ENCODE measurements at places on chromosomes 12 and 14.

GRCh38 chr12:111780166-111780565 lies 13.4 kb downstream of the ALDH2 start:
- no peak for DNase-seq

DNA sequence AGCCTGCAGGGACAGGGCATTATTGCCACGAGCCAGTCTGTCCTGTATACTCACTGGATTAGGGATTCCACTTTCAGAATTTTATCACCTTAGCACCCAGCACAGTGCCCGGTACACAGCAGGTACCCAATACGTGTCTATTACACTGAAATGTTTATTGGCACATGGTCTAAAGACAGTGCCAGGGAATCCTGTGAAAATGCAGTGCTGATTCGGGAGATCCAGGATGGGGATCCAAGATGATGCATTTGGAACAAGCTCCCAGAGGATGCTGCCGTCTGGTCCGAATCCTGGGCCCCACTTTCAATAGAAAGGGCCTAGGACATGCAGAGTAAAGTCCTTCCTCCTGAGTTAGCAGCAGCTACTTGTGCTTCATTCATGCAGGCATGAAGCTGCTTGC lies 230.7 kb downstream of the CACNA1C start:
- no peak for DNase-seq

DNA sequence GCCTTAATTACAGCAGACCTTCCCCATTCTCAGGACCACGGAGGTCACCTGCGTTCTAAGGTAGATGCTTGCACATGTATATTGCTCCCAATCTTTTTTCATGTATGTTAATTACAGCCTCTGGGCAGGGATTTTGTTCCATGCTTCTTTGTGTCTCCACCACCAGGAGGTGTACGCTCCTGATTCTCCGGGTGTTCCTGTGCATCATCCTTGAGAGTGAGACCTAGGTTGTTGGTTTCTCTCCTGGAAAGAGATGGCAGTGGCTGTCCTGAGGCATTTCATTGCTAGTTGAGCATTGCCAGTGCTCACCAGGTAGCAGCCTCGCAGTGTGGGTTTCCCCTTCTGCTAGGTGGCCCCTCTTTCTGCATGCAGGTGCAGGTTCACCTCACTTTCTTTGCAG lies 52.8 kb downstream of the KCNK13 start:
- no peak for DNase-seq

DNA sequence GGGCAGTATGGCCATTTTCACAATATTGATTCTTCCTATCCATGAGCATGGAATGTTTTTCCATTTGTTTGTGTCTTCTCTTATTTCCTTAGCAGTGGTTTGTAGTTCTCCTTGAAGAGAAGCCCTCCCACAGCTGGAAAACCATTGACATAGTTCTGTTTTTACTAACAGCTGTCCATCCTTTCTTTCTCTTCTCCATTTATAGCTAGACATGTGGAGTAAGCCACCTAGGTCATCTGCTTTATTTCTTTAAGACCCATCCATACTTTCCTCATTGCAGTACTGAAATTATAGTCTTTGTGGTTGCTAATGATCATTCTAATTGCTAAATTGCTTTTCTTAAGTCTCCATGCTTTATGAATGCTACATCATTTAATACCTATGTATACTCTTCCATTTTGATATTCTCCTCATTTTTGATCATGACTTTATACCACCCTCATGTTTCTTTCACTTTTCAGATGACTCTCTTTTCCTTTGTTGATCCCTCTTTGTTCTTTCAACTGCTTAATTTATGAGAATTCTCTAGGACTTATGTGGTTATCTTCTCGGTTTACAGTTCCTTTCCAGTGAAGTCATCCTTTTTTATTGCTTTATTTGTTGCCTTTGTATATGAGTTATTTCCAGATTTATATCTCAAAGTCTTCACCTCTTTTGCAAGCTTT lies 114.2 kb downstream of the PCNX1 start:
- DNase-seq: no peak

DNA sequence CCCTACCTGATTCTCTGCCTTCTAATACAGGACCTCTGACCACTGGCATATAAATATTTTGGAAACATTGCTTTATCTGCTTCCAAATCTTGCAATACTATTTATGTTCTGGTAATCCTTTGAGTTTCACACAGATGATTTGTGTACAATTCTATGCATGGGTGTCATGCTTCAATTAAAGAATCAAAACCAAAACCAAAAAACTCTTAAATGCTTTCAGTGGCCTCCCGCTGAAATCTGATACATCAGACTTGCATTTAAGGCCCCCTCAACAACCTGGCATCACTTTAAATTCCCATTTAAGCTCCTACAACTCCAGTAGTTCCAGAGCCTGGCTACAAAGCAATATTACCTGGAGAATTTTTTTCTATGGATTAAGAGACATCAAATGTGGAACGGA lies 221.7 kb upstream of the NAV3 start:
- no peak for DNase-seq

DNA sequence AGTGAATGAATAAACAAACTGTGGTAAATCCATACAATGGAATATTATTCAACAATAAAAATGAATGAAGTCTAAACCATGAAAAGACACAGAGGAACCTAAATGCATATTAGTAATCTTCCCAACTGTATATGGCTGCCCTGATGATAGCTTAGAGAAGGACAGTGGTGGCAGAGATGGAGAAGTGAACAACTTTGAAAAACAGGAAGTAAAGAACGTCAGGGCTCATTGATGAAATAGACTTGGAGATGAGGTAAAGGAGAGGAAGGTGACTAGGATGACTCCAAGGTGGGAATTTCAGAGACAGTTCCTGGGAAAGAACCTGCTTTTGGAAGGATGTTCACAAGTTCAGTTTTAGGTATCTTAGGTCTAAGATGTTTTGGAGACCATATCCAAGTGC lies 36.3 kb upstream of the NT5DC3 start:
- no peak for DNase-seq

DNA sequence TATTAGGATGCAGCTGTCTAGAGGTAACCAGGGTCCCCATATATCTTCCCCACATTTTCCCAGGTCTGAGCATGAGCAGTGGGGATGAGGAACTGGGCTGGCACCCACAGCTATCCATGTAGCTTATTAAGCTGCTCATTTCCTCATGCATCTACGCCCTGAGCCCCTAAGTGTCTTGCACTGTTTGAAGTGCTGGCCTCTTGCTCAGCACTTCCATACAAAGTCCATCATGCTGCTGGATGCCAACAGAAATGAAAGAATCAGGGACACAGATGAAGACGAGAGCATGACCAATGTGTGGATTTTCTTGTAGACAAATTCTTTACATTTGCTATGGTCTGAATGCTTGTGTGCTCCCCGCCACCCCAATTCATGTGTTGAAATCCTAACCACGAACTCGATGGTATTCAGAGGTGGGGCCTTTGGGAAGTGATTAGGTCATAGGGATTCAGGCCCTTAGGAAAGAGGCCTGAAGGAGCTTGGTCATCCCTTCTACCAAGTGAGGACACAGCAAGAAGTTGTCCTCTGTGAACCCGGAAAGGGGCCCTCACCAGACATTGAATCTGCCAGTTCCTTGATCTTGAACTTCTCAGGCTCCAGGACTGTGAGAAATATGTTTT lies 54.5 kb downstream of the C12orf75 start:
- no peak for DNase-seq

DNA sequence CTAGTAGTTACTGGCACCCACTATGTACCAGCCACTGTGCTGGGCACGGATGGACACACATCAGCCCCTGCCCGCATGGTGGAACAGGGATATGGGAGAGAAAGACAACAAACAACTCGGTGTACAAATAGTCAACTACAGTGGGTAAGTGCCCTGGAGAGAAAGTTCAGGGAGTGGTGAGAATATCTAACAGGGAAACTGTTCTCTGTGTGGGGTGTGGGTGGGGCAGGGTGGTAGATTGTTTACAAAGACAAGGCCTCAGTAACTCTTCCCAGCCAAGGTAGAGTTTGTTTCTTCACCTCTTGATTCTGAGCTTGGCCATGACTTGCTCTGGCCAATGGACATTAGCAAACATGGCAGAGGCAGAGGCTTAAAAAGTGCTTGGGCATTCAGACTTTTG lies 12.9 kb upstream of the CLMN start:
- no peak for DNase-seq

- no peak for DNase-seq
Measured at GRCh38 chr14:64640839-64641238, 63.4 kb upstream of the PLEKHG3 start.

DNA sequence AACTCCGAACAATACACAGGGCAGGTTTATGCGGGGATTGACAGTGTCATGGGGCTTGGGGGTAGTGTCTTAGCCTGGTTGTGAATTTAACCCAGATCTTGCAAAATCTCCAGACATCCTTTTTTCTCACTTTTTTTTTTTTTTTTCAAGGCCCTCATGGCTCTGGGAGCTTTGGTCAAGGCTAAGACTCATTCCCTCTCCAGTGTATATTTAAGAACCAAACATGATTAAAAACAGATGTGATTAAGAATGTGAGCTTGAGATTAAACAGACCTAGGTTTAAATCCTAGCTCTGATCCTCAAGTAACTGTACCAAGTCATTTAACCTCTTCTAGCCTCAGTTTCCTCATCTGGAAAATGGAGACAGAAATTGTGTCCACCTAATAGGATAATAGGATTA lies 151.7 kb upstream of the FUT8 start:
- no peak for DNase-seq

DNA sequence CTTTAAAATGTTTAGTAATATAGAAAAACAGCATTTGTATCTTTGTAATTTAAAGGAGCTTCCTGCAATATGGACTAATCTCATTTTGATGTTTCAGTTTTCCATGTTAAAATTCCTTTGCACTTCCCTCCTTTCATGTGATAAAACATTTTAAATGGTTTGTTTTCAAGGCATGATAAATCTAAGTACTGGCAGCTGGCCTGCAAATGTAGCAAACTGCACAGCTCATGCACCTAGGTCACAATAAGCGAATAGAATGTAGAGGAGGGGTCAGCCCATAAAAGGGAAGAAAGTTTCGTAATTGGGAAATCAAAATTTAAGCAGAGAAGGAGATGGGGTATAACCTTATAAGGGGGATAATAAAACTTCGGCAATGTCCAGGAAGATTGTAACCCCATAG lies 80.0 kb upstream of the KCNH3 start:
- DNase-seq: no peak

DNA sequence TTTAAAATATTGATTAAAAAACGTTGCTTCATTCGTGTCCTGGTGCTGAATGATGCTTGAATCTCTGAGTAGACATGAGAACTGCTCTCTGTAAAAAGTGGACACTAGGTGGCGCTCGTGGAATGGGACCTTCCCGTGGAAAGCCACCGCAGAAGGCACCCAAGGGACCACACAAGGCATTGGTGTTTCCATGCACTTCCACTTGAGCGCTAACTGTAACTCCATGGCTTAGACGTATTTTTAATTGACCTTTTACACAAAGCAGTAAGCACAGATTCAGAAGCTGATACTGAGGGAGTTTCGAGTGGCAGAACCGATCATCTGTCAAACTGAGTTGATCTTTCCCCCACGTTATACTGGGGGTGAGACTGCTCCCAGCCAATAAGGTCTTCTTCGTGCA lies 135.3 kb downstream of the PRKCH start:
- peak; percentile 84 for DNase-seq

GRCh38 chr12:12922191-12922616 lies 29.8 kb downstream of the GPRC5D start:
- no peak for DNase-seq

DNA sequence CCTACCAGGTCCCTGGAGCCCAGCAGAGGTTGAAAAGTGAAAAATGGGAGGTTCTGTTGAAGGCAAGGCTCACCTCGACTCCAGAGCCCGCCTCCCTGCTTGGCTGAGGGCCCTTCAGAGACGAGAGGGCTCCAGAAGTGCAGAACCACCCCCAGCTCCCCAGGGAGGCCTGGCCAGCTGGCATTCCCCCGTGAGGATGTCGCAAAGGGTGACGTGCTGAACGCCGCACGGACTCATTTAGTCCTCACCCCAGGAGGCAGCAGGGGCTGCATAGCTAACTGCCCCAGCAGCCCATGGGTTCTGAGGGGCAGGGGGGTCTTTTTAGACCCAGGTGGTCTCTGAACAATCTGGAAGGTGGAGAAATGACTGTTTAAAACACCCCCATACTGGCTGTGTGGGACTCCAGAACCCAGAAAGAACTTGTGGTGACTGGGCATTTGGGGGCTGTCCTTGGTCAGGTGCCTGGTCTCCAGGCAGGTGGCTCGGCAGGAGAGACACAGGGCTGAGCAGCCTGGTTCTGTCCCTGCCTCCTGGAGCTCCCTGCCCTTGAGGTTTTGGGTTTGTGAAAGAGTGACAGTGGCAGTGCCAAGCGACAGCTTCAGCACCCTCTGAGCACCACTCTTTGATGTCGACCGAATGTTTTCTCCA lies 32.0 kb downstream of the ANAPC7 start:
- DNase-seq: no peak

- DNase-seq: peak; percentile 17
Measured at GRCh38 chr12:127677537-127678131, 589.3 kb upstream of the TMEM132C start.

- peak; percentile 28 for DNase-seq
Measured at GRCh38 chr12:4855121-4855924, 54.4 kb upstream of the KCNA1 start.

DNA sequence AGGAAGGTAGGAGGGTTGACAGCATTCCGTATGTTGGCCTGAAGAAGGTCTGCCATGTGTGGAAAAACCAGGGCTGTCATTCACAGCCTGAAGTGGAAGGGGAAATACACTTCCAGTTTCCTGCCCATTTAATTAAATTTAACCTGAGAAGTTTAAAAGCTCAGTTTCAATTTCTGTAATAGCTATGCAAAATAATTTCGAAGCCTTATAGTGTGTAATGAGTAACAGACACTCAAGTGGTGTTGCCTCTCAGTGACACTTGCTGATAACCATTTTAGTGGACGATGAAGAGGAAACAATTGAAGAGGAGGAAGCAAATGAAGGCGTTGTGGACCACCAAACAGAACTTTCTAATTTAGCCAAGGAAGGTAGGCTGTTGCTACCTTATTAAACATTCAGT lies 44.8 kb downstream of the EP400 start:
- DNase-seq: no peak

- DNase-seq: no peak
Measured at GRCh38 chr12:120581998-120582397, 796 bp upstream of the POP5 start.

- DNase-seq: no peak
Measured at GRCh38 chr12:67107751-67108269, 161.3 kb upstream of the CAND1 start.

DNA sequence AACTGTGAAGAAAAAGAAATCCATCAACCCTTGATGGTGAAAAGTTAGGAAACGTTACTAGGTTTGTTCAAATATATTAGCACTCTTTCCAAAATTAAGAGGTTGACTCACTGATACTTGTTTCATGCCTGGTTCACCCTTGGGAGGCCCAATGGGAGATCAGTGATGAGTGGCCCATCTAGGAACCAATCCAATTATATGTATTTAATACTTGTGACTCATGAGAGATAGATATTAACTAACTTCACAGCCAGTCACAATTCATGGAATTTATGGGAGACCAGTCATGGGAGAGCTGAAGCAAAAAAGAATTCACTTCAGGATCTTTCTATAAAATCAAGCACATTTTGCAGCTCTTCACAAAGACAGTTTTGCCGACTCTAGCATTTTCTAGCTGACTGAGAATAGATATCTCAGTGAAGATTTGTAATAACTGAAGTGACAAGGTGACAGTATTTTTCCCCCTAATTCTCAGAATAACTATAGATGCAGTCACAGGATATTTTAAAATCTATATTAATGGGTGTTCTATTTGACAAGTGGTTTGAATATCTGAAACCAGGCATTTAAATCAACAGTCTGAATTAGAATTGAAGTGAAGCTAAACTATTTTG lies 230.2 kb downstream of the EPS8 start:
- no peak for DNase-seq

All from activated CD8-positive, alpha-beta memory T cell treated with anti-CD3 and anti-CD28 coated beads, Interleukin-2, amount 50 U/mL, for 4 hours (primary cell).